HEK293T (cell line): ENCODE measurements at places on chromosomes 2 and 18.

- DNase-seq: no peak
Measured at GRCh38 chr2:172612051-172612450, 56.2 kb downstream of the PDK1 start.

DNA sequence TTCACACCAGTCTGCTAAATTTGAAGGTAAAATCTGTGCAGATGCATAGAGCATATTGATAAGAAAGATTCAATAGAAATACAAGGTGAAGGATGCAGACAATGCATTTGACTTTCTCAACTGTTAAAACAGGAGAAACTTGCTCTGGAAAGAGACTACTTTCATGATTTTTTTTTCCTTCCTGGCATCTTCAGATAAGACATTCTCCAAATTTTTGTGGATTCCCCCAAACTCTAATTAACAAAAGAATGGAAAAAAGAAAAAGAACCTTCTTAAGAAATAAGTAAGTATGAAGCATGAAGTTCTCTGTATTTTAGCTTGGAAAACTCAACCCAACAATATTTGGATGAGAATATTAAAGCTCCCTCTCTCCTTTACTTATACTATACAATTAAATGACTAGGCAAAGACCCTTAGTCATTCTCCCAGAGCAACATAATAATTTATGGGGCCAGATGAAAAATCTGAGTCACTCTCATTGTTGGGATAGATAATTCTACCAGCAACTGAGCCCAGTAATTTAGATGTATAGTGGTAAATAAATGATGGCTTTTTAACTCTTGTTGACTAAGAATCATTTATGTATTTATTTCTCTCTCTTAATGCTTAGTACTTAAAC is 298.7 kb upstream of the COL3A1 start:
- DNase-seq: no peak

DNA sequence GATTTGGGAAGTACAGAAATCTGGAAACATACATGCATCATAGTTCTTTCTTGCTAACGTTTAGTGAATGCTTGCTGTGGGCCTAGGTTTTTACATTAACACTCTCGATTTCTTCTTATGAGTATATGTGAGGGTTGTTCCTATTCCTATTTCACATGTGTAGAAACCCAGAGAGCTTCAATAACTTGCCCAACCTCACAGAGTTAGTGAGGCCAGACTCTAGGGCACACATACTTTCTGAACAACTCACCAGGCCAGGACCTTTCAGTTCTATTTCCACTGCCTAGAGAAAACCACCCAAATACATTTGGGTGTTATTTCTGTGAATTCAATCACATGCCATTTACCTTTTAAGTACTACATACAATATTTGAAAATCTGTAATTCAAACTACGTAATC is 8.2 kb upstream of the KCTD1 start:
- DNase-seq: no peak

DNA sequence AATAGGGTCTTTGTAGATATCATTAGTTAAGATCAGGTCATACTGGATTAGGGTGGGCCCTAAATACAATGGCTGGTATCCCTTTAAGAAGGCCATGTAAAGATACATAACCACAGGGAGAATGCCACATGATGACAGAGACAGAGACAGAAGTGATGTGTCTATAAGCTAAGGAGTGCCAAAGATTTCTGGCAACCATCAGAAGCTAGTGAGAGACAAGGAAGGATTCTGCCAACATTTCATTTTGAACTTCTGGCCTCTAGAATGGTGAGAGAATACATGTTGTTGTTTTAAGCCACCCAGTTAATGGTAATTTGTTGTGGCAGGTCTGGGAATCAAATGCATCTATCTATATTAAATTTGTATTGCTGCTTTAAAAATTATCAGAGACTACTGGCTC is 185.5 kb upstream of the CYRIA start:
- DNase-seq: no peak

- DNase-seq: no peak
Measured at GRCh38 chr2:65016789-65017188, 27.6 kb downstream of the SLC1A4 start.

DNA sequence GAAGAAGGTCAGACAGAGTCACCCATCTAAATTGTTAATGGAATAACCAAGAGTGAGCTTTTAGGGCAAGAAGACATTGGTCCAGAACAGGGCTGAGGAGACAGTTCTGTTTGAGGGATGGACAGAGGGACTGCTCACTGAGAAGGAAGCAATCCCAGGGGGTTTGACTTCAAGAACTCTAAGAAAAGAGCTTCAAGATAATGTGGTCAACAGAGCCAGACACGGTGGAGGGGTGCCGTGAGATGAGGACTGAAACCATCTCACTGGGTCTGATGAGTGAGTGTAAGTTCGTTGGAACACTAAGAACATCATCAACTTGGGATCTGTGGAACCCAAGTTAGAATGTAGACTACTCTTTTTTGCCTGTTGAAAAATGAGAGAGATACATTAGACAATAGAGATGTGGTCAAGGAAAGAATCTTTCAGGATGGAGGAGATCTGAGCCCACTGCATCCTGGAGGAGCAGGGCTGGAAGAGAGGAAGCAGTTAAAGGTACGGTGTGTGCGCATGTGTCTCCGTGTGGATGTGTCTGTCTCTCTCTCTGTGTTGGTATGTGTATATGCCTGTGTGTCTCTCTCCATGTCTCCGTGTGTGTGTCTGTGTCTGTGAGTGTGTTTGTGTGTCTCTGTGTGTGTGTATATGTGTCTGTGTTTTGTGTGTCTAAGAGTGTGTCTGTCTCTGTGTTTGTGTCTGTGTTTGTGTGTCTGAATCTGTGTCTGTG is 172.1 kb downstream of the MYCN start:
- no peak for DNase-seq
